ENCODE measurements at places on chromosomes 3 and 15.

DNA sequence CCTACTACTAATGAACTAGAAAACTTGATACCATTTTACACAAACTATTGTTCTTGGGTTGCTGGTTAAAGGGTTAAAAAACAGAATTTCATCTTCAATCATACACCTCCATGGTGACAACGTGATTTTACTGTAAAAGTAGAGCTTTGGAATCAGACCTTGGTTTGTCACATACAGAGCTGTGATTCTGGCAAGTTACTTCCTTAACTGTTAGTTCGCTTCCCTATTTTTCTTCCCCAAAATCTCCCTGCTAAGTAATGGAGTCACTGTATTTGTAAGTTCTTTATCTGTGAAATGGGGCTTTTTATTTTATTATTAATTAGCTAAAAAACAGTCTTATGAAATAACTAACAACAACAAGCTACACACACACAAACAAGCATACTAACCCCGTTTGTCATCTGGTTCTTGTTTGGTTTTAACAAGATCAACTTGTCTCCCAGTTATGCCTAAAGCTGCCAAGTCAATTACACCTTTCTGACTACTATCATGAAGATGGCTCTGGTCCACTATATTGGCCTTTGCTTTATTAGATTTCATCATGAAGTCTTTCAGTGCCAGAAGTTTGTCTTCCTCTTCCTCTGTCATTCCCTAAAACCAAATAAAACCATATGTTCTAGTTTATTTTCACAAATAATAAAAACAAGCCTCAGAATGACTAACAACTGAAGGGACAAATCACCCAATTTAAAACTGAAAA lies 38.6 kb downstream of the PIK3R4 start:
- DNase-seq = no peak

GRCh38 chr15:76584868-76585575 lies 248.4 kb downstream of the ISL2 start:
- peak; percentile 2 for DNase-seq

DNA sequence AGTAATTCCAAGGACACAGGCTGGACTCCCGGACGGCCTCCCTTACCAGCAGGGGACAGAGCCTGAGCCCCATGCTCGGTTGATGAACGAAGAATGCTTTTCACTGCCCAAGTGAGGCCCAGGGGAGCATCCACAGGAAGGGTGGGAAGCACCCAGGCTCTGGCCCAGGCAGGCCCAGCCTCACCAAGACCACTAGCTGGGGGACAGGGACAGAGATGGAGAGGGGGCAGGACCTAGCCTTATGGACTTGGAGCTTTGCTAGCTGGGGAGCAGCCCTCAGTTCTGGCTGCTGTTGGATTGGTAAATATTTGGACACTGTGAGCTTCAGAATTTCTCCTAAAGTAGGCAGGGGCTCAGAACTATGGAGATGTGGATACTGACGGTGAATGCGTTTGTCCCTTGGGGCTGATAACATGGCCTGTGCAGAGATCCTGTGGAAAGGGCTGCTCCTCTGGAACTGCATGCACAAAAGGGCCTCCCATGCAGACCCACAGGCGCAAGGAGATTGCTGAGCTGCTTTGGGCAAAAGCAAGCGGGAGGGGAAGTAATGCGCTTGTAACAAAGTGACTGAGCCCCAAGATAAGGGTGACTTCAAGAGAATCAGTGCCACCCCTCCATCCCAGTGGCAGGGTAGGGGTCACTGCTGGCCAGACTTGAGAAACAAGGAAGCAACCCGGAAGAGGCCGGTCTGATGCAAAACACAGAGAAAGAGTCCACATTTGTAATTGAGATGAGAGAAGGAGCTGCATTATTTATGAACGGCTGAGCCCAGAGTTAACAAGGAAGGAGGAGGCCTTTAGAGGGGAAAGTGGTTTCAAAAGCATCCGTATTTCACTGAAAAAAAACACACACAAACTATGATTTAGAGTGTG lies 70.1 kb upstream of the MEF2A start:
- DNase-seq = no peak

- peak; percentile 2 for DNase-seq
These were observed 129.1 kb upstream of the MEF2A start for GRCh38 chr15:99436542-99437314.

All from HAP-1 (cell line).